ENCODE measurements at places on chromosomes 7 and 10.

- DNase-seq = no peak
Measured at GRCh38 chr7:114047889-114048288, 129.1 kb upstream of the PPP1R3A start.

DNA sequence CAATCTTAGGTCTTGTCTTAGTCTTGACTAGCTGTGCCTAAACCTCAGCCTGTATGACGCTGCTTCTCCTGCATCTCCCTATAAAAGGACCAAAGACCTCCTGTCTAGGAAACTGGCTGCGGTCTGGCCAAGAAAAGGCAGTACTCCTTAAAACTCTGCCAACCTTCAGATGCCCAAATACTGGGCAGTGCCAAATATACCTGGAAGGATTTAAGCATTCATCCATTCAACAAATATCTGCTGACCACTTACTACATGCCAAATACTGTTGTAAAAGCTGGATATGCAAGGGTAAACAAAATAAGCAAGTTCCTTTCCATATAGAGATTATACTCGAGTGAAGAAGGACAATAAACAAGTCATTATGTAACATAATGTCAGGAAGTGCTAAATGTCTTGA is 135.8 kb downstream of the HBP1 start:
- no peak for DNase-seq

- no peak for DNase-seq
Measured at GRCh38 chr7:124250297-124251034, 217.6 kb upstream of the TMEM229A start.

GRCh38 chr7:18552943-18553604 is 57.5 kb downstream of the HDAC9 start:
- DNase-seq = peak; percentile 62

DNA sequence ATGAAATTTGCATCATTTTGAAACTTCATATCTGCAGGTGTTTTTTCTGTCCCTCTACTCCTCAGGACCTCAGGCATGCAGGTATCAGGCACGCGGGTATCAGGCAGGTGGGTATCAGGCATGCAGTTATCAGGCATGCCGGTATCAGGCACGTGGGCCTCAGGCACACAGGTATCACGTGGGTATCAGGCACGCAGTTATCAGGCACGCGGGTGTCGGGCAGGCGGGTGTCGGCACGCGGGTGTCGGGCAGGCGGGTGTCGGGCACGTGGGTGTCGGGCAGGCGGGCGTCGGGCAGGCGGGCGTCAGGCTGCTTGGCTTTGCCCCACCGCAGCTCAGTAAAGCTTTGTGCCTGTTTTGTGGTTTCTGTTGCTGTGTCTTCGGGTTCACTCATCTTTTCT is 8.7 kb downstream of the SPRN start:
- no peak for DNase-seq

- no peak for DNase-seq
Measured at GRCh38 chr10:71998119-71998839, 34.1 kb downstream of the CHST3 start.

- DNase-seq = no peak
Measured at GRCh38 chr7:151038951-151039849, 9.1 kb upstream of the ASIC3 start.

DNA sequence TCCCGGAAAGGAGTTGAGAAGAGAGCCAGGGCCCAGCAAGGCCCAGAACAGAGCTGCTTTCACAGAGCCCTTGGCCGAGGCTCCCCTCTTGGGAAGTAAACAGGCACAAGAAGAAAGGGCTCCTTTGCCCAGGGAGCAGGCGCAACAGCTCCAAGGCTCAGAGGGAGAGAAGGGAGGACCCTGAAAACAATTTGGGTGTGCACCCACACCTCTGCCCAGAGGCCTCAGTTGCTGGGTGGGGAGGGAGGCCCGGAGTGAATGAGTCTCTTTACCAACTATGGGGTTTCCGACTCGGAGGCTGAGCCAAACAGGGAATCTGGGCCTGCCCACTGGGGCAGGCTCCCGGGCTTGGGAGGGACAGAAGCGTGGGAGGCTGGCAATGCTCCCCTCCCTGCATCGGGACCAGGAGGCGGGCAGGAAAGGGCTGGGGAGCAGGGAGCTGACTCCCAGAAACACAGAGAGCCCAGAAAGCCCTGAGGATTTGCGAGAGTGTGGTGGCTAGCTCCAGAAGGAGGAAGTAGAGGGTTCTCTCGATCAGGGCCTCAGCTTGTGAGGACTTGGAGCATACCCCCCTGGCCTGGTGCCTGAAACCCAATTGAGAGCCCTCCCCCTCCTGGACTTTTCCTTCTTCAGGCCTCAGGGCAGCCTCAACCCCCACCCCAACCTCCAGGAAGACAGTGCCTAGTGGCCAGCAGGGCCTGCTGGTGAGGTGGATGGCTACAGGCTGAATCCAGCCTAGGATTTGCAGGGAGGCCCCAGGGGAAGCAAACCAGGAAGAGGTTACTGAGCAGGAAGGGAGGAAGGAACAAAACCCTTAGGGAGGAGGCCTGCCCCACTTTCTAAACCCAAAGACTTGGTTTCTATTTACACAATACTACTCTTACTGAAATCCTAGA is 6.2 kb downstream of the C10orf105 start:
- no peak for DNase-seq

- DNase-seq = no peak
Measured at GRCh38 chr10:112585960-112586359, 138.9 kb downstream of the VTI1A start.

- DNase-seq = no peak
Measured at GRCh38 chr7:68629-69028, 123.7 kb upstream of the FAM20C start.

DNA sequence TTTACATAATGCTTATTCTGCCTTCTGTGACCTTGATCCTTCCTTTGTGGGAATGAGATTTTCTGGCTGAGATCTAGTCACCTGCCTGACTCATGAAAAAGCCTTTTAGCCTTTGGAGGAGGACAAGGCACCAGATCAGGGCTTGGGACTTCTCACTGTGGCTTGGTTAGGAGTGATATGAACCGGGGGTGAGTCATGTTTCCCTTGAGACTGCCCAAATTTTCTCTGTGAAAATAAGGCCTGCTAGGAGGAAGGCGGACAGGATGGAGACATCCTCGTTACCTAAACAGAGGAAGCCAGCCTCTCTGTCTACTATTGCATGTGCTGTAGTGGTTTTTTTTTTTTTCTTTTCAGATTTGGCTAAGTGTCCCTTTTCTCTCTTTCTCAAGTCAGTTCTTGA is 57.8 kb downstream of the EVX1 start:
- DNase-seq = no peak

DNA sequence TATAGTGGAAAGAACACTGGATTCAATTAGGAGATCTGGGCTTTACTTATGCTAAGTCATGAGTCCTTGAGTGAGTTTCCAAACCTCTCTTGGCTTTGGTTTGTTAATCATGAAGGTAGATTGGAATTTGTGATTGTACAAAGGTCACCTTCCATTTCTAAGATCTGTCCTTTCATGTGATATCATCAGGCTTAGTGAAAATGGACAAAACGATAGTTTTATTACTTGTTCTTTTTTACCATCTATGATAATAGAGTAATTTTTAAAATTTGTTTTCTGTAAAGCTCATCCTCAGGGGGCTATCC is 309.0 kb downstream of the BICC1 start:
- DNase-seq = no peak

DNA sequence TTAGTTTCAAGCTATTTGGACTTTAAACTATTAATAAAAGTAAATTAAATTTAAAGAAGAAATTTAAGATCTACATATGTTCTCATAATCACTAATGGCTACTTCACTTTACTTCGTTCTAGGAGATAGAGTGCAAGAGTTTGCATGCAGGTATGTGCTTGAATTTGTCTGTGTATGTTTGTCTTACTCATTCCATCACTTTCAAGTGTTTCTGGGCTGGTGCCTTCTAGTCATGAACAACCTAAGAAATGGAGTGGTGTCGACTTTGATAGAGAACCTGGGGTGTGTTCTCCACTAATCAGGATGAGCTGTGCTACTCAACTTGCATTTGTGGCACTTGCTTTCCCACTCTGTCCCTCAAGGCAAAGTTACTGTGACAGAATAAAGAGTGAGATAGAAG is 169.9 kb downstream of the KCND2 start:
- DNase-seq = no peak

All from NCI-H1930 (cell line).